Osteocyte (in vitro differentiated cells): ENCODE measurements at places on chromosomes 7 and 10. TPM values are rescaled to one million over a fixed set of nuclear protein-coding genes. Genes with fewer than 3 reads are reported as not detected.
A peak's percentile ranks its signal among the peaks of the same experiment; 100 is the strongest.

Gene FXYD4
- not detected in 2 replicates for total RNA-seq

DNA sequence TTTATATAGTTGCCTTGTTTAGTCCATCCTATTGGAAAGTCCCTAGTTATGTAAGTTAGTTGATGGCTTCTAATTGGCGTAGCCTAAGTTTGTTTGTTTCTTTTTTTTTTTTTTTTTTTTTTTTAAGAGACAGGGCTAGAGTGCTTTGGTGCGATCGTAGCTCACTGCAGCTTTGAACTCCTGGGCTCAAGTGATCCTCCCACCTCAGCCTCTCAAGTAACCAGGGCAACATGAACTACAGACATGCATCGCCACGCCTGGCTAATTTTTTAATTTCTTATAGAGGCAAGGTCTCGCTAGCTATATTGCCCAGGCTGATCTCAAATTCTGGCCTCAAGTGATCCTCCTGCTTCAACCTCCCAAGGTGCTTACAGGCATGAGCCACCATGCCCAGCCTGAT is 7.1 kb downstream of the CSGALNACT2 start:
- H3K27me3 ChIP-seq: no peaks in the 10 kb centered on the region
- H3K4me3 ChIP-seq: no peak overlapping the region
- DNase-seq: no peak
- H3K4me1 ChIP-seq: peaks cover 25% of the 10 kb centered on the region
- H3K36me3 ChIP-seq: no peaks in the 10 kb centered on the region

GRCh38 chr7:21317966-21318915 is 109.6 kb upstream of the SP4 start:
- no peak overlapping the region for H3K27ac ChIP-seq
- no peaks in the 10 kb centered on the region for H3K4me1 ChIP-seq
- H3K4me3 ChIP-seq: no peak overlapping the region
- no peaks in the 10 kb centered on the region for H3K36me3 ChIP-seq
- no peaks in the 10 kb centered on the region for H3K27me3 ChIP-seq
- no peak for DNase-seq

- H3K27me3 ChIP-seq: no peaks in the 10 kb centered on the region
- no peak for DNase-seq
- H3K4me3 ChIP-seq: peak overlapping the region; percentile 79
- H3K4me1 ChIP-seq: peaks cover 45% of the 10 kb centered on the region
- H3K27ac ChIP-seq: no peak overlapping the region
- no peaks in the 10 kb centered on the region for H3K36me3 ChIP-seq
These were observed 424 bp downstream of the EGFR start for GRCh38 chr7:55019191-55019690.

DNA sequence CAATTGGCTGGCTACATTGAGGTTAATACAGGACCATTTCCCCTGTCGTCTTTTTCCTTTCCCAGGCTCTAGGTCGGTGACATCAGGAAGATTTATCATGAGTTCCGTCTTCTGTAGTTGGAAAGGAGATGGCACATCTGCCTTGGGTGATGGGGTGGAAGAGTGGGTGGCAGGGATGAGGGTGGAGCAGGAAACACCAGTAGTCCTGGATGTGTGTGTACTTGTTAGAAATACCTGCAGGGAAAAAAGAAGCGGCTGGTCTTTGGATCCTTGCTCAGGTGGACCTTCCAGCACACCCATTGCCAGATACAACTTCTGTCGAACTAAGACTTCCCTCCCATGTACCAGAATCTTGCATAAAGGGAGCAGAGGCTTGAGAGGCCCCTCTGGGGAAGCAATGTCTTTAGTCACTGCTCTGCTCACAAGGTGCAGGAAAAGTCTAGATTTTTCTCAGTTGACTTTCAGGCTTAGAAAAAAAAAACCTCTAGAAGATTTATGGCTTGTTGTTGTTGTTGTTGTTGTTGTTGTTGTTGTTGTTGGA is 516.8 kb upstream of the GALNT17 start:
- no peak overlapping the region for H3K4me3 ChIP-seq
- H3K27ac ChIP-seq: peak overlapping the region; percentile 72
- peaks cover 23% of the 10 kb centered on the region for H3K4me1 ChIP-seq

DNA sequence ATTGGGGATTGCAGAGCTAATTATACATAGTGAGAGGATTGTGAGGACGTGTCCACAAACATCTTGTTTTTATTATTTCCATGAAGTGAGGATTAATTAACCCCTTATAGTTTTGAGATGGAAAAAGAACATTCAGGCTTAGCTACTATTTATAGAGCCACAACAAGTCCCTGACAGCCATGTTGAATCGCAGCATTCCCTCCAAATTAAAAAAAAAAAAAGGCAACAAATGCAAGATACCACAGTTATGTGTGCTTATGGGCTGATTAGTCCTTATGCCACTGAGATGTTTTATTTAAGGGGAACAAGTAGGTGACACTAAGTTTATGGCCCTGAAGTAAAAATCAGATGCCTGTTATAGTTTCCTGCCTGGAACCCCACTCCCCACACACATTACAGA is 350.3 kb downstream of the GPAM start:
- no peak for DNase-seq
- no peaks in the 10 kb centered on the region for H3K4me1 ChIP-seq
- H3K27me3 ChIP-seq: no peaks in the 10 kb centered on the region
- H3K27ac ChIP-seq: no peak overlapping the region
